ENCODE measurements at places on chromosomes 6 and 20. TPM values are rescaled to one million over a fixed set of nuclear protein-coding genes. Genes with fewer than 3 reads are reported as not detected.

Gene BMP2
- 5.6 TPM for total RNA-seq

Gene ADGRF1
- 11.5 TPM for total RNA-seq

Gene KIF6
- 0.09 TPM for total RNA-seq

Gene LIME1
- total RNA-seq, result 44.4 TPM

Gene ZSWIM3
- total RNA-seq, result 4.3 TPM
